AG08395 (cell line): ENCODE measurements at places on chromosomes 7 and 10.

GRCh38 chr10:111139567-111139966 is 62.7 kb downstream of the ADRA2A start:
- DNase-seq = no peak

DNA sequence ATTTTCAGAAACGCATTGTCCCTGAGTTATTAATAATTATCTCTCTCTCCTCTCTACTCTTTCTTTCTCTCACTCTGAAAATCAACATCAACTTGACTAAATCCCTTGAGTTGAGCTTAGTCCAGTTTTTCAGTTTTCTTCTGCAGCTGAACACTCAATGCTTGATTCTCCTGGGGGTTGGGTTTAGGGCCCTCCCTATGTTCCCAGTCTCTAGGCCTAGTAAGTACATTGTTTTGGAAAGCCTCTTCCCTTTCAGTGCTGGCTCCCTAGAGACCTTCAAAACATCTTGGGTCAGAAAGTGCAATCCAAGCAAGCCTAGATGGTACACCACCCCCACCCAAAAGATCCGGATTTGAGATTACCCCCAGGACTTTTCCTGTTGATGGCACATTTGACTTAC is 488.5 kb downstream of the LRMDA start:
- no peak for DNase-seq

DNA sequence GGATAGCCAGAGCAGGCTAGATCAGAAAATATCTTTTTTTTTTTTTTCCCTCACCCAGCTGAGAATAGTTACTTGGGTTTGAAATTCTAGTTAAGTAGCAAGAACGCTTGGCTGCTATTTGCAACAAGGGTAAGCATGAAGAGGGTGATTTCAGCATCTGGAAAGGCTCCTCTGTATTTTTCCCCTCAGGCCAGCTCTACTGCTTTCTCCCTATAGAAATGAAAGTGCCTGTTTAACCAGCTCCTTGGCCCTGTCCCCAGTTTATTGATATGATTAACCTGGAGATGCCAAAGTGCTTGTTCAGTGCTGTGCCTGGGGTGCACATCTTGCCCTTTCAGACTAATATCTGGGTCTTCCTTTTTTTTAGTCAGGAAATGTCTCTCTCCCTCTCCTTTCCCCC is 37.1 kb downstream of the AP3M1 start:
- no peak for DNase-seq

DNA sequence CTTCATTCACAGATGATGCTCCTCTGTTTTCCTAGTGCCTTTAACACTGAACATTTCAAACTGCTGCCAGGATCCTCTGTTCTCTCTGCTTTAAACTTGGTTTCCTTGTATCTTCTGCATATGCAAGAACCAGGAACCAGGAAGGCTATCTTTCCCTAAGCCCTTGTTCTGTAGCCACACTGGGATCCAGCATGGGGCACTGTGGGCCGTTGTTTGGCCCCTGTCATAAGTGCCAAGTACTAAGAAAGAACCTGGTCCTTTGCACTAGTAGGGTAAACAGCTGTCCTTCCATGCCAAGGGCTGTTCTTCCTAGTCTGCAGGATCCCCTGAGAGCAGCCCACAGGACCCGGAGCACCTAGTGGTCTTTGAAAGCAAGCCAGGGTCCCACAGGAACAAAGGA is 49.0 kb upstream of the TRIM8 start:
- DNase-seq = no peak

DNA sequence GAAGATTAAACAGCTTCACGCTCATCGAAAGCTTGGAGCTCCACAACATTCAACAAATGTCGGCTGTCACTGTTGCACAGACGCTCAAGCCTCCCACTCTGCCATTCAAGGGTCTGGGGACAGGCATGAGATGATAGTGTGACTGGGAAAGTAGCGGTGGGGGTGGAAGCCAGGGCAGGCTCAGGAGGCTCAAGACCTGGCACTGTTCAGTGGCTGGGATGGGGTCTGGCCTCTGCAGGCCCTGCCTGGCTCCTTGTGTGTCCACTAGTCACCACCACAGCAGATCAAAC is 13.5 kb upstream of the GTPBP4 start:
- DNase-seq = no peak

DNA sequence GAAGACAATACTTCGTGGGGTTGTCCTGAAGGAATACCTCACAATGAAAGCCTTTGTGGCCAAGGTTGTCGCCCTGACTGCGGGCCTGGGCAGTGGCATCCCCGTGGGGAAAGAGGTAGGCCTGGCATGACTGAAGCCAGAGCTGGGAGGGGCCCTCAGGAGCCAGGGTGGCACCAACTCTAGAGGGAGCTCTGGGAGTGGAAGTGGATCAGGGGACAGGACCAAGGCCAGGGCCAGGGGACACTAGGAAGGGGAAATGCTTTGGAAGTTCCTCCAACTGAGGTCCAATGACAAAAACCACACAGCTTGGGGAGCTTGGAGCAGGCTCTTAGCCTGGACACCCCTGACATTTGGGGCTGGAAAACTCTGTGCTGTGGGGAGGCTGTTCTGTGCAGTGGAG is 5.8 kb downstream of the CLCN1 start:
- no peak for DNase-seq

GRCh38 chr10:17365402-17365801 is 89.0 kb downstream of the ST8SIA6 start:
- DNase-seq = no peak

DNA sequence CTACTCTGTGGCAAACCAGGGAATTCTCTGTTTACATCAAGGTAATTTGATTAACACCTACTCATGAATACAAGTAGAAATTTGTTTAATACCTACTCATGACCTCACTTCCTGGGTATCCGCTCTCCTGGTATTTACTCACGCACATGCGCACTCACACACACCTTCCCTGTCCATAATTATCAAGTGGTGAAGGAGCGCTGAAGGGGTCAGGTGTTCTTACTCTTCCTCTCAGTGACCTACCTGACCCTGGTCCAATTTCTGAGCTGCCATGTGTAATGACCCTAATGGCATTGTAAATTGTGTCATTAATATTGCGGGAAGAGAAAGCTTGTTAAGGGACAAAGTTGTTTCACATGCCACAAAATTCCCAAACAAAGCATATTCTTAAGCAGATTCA is 41.3 kb upstream of the TRIL start:
- no peak for DNase-seq

GRCh38 chr10:71712572-71713134 is 6.9 kb downstream of the C10orf105 start:
- no peak for DNase-seq

DNA sequence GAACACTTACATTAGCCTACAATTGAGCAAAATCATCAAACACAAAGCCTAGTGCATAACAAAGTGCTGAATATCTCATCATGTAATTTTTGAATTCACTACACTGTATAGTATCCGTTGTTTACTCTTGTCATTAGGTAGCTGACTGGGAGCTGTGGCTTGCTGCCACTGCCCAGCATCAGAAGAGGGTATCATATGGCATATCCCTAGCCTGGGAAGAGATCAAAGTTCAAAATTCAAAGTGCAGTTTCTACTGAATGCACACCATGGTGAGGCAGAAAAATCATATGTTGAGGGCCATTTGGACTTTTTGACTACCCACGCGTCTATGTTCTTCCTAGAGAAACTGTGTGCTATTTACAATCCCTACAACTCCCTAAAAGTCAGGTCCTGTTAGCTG is 7.5 kb upstream of the ZC3HAV1 start:
- no peak for DNase-seq

DNA sequence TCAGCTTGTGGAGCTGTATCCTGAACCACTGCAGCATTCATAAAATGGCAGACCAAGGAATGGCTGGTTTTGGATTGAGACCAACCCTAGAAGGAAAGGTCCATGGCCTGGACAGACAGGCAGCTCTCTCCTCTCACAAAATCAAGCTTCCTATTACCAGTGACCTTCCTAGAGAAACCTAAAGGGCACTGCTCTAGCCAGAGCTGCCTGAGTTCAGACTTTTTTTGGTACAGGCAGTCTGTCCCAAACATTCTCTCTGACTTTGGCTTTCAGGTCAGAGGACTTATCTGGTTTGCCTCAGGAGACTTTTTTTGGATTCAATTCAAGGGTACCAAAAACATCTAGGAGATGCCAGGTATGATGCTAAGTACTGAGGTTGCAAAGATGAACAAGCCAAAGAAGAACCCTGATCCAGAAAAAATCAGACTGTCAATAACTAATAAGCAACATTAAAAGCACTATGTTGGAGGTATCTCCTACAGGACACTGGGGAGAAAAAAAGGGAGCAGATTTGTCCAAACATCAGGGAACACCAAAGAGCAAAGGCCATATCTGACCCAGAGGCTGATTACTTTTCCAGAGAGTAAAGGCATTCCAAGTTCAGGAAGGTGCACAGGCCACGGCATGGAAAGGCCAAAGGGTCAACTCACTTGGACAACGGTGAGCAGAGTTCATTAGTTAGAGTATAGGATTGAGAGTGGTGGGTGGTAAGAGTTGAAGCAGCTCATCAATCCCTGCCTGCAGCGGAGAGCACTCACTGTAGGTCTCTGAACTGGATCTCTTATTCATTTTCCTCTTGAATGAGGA is 169.0 kb downstream of the CPEB3 start:
- no peak for DNase-seq

DNA sequence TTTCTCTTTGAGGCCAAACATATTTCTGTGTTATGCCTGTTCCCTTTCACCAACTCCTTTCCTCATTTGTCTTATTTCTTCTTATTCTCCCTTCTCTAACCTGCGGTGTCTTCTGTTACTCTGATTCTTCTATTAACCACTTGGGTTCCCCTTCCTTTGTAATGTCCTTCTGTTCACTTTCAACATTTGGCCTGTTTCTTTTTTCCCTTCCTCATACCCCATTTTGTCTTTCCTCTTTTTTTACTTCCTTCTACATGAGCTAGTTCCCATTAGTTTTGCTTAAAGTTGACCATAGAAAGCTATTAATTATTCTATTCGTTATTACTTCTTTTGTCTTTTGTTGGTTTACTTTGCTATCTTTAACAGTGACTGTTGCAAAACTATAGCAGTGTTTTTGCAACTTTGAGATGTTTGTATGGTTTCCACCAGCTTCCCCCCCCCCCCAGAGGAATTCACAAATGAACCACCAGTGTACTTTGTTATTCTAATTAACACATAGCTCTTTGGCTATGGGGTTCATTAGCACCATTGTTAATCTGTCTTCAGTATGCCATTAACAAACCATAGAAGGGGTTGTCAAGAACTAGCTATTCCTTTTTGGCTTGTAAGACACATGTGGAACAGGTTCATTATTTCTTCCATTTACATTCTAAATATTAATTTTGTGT is 2.9 kb downstream of the LRGUK start:
- DNase-seq = no peak

GRCh38 chr10:73287441-73287840 is 35.0 kb upstream of the MRPS16 start:
- DNase-seq = no peak

DNA sequence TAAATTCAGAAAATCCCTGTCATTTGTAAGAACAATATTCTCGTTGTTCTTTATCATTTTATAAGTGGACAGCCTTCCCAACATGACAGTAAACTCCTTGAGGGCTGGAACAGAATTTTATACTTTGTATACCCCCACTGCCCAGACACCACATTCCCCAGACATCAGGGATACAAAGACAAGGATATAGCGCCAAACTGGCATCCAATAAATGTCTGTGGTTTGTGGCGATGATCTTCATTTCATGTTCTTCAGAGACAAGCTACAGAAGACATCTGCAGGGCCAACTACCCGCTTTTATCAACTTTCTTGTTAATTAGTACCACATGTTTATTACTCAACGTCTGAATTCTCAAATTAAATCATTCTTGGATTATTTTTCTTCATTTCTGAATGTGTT is 155.9 kb downstream of the ATE1 start:
- DNase-seq = peak; percentile 63

- DNase-seq = no peak
Measured at GRCh38 chr10:80281292-80281691, 8.2 kb downstream of the MAT1A start.
